Breast epithelium (tissue), 4 donors: ENCODE measurements at places on chromosomes 5 and 9.

DNA sequence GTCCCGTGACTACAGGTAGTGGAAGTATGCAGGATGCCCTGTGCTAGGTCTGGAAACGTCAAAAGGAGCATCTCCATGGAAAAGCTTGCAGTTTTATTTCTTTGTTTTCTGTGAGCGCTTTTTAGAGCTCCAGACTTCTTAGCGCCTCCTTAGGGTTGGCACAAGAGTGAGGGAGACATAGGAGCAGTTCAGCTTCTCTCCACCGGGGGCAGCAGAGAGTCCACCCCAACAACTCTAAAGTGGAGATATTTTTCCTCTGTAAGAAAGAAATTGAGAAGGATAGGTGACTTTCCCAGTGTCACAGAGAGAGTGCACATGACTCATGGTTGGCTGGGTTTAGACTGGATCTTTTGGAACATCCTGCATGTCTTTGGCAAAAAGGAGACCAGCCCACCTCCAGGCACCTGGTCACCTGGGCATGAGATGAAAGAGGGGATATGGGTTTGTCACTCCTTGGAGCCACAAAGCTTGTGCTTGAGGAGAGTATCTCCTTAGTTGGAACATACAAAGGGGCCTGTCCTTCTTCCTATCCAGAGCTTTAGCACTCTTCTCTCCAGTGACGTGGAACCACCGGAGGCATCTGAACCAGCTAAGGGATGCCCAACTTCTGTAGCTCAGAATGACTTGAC lies 637.7 kb downstream of the SEMA5A start:
- H3K36me3 ChIP-seq, result no peaks in the 10 kb centered on the region
- no peaks in the 10 kb centered on the region for H3K4me1 ChIP-seq
- no peak overlapping the region for H3K27ac ChIP-seq
- no peaks in the 10 kb centered on the region for H3K27me3 ChIP-seq

DNA sequence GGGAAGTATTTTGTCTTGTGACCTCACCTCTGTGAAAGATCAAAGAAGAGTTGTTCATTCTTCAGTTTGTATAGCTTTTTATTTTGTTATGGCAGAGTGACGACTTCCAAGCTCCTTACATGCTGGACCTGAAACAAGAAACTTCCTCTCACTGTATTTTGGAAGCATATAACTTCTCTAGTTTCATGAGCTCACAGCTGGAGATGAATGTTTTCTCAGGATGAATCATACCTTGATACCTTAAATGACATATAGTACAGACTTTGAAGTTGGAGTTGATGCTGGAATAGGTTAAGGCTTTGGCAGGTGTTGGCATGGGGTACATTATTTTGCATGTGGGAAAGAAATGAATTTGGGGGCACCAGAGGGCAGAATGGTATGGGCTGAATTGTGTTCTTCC lies 112.5 kb downstream of the SLC25A46 start:
- H3K4me1 ChIP-seq, result no peaks in the 10 kb centered on the region
- H3K36me3 ChIP-seq, result no peaks in the 10 kb centered on the region
- H3K27me3 ChIP-seq, result no peaks in the 10 kb centered on the region
- H3K4me3 ChIP-seq, result no peak overlapping the region
- no peak overlapping the region for H3K27ac ChIP-seq
- no peak for DNase-seq

- H3K27ac ChIP-seq, result no peak overlapping the region
- no peak overlapping the region for H3K4me3 ChIP-seq
- H3K36me3 ChIP-seq, result no peaks in the 10 kb centered on the region
- no peaks in the 10 kb centered on the region for H3K4me1 ChIP-seq
- no peaks in the 10 kb centered on the region for H3K27me3 ChIP-seq
These were observed 18.8 kb downstream of the STK10 start for GRCh38 chr5:172169216-172169615.

DNA sequence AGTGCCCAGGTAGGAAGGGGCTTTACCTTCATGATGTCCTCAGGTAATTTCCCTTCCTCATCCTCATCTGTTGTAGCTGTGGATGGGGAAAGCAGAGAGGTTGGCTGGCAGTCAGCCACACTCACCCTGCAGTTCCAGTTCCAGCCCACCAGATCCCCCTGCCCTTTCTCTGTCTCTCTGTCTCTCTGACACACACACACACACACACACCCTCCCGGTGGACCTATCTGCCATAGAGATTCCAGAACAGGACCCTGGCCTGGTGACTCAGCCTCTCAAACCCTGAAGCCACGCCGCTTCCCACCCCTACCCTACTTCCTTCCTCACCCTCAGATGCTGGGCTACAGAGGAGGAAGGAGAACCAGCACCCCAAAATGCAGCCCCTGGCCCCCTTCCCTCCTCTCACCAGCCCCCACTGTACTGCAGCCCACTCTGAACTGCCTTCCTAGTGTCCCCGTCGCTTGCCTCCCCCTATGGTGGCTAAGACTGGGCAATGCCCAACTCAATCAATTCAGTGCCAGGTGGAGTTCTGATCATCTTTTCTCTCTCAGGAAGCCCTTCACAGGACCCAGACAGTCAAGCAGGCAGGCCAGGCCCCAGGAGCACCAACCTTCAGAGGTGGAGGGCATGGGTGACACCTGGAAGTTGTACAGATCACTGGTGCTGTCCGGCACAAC lies 4.8 kb downstream of the IRF1 start:
- no peaks in the 10 kb centered on the region for H3K27me3 ChIP-seq
- no peaks in the 10 kb centered on the region for H3K36me3 ChIP-seq
- H3K4me1 ChIP-seq, result peaks cover 18% of the 10 kb centered on the region
- no peak overlapping the region for H3K4me3 ChIP-seq

- peaks cover 11% of the 10 kb centered on the region for H3K4me1 ChIP-seq
- H3K4me3 ChIP-seq, result peak overlapping the region; percentile 99
- H3K36me3 ChIP-seq, result no peaks in the 10 kb centered on the region
- peak overlapping the region; percentile 89 for H3K27ac ChIP-seq
- peak; percentile 51 for DNase-seq
These were observed 607 bp upstream of the HNRNPAB start for GRCh38 chr5:178203670-178204181.

- DNase-seq, result no peak
- no peak overlapping the region for H3K27ac ChIP-seq
- no peaks in the 10 kb centered on the region for H3K36me3 ChIP-seq
- H3K4me3 ChIP-seq, result no peak overlapping the region
- no peaks in the 10 kb centered on the region for H3K27me3 ChIP-seq
- no peaks in the 10 kb centered on the region for H3K4me1 ChIP-seq
These were observed 114.3 kb upstream of the TNC start for GRCh38 chr9:115232181-115232774.

- DNase-seq, result no peak
- H3K27me3 ChIP-seq, result no peaks in the 10 kb centered on the region
- no peaks in the 10 kb centered on the region for H3K4me1 ChIP-seq
- H3K27ac ChIP-seq, result no peak overlapping the region
- no peak overlapping the region for H3K4me3 ChIP-seq
These were observed 393.7 kb upstream of the SMC2 start for GRCh38 chr9:103700195-103700962.

- H3K4me1 ChIP-seq, result no peaks in the 10 kb centered on the region
- no peak overlapping the region for H3K27ac ChIP-seq
- H3K4me3 ChIP-seq, result no peak overlapping the region
These were observed 13.7 kb downstream of the CEP78 start for GRCh38 chr9:78249542-78249941.

DNA sequence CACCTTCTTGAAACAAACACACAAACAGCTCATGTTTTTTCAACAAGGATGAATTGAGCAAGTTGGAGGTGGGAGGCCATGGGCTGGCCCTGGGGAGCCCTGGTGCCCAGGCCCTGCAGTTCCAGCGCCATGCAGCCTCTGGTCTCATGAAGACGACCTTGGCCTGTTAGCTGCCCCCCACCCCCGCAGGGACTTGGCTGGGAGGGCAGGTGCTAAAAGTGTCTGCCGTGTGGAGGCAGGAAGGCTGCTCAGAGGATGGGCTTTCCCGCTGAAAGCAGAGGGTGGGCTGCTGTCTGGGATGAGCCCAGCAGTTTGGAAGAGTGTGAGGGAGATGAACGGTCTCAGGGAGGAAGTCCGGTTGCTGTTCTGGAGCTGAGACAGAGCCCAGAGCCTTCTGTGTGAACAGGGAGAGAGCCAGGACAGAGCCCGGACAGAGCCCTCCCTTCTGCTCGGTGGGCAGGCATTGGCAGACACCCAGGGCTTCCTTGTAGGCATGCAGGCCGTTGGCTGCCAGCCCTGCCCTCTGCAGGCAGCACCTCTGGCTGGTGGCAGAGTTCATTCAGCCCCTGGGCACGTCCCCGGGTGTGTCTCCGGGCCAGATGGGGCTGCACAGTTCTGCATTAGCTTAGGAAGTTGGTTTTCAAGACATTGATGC lies 18.7 kb downstream of the ROPN1L start:
- DNase-seq, result no peak
- no peak overlapping the region for H3K27ac ChIP-seq
- peaks cover 3% of the 10 kb centered on the region for H3K4me1 ChIP-seq
- no peaks in the 10 kb centered on the region for H3K36me3 ChIP-seq
- H3K27me3 ChIP-seq, result no peaks in the 10 kb centered on the region

- no peak overlapping the region for H3K4me3 ChIP-seq
- no peaks in the 10 kb centered on the region for H3K36me3 ChIP-seq
- peak overlapping the region; percentile 35 for H3K27ac ChIP-seq
- no peaks in the 10 kb centered on the region for H3K27me3 ChIP-seq
These were observed 192.2 kb upstream of the C9orf72 start for GRCh38 chr9:27765266-27766072.

GRCh38 chr5:148807851-148808250 lies 18.6 kb upstream of the ADRB2 start:
- DNase-seq, result no peak
- H3K27ac ChIP-seq, result no peak overlapping the region
- no peaks in the 10 kb centered on the region for H3K27me3 ChIP-seq
- no peaks in the 10 kb centered on the region for H3K4me1 ChIP-seq
- H3K4me3 ChIP-seq, result no peak overlapping the region

GRCh38 chr5:172733131-172733973 lies 37.6 kb downstream of the DUSP1 start:
- peak overlapping the region; percentile 6 for H3K4me3 ChIP-seq
- no peaks in the 10 kb centered on the region for H3K27me3 ChIP-seq
- no peaks in the 10 kb centered on the region for H3K36me3 ChIP-seq
- peaks cover 31% of the 10 kb centered on the region for H3K4me1 ChIP-seq
